Cerebellar nuclear complex (tissue), 1 donor: ENCODE measurements at places on chromosomes 11 and 22.

DNA sequence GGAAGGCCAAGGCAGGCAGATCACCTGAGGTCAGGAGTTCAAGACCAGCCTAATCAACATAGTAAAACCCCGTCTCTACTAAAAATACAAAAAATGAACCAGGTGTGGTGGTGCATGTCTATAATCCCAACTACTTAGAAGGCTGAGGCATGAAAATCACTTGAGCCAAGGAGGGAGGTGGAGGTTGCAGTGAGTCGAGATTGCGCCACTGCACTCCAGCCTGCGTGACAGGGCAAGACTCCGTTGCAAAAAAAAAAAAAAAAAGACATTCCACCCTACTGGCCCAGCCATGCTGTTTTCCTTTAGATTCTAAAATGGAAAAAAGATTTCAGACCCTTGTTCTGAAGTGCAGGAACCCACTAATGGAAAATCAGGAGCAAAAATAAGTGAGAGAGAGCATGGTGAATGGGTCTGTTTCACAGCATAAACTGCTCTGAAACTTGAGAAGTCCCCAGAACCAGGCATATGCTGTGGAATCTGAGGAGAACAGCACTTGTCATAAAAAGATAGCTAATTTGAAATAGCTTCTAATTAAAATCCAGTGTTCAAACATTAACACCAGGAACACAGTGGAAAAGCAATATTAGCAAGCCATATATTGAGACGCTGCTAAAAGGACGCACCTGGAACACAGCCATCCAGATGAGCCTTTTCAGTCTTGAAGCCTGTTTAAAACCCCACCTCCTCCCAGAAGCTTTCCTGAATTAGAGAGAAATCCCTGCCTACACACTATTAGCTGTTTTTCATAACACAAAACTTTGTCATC is 66.3 kb upstream of the CHRM4 start:
- no peak for DNase-seq

DNA sequence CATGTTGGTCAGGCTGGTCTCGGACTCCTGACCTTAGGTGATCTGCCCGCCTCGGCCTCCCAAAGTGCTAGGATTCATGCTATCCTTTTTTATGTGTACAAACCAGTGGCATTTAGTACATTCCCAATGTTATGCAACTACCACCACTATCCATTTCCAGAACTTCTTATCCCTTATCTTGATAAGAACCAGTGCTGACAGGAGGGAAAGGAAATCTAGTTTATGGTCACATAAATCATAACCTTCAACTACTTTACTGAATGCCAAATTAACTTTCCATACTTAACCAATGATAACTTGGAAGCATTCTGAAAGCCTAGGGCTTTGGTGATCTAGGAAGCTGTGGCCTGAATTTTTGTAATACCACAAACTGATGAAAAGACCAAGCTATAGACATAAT is 170.4 kb downstream of the SWAP70 start:
- DNase-seq, result no peak

DNA sequence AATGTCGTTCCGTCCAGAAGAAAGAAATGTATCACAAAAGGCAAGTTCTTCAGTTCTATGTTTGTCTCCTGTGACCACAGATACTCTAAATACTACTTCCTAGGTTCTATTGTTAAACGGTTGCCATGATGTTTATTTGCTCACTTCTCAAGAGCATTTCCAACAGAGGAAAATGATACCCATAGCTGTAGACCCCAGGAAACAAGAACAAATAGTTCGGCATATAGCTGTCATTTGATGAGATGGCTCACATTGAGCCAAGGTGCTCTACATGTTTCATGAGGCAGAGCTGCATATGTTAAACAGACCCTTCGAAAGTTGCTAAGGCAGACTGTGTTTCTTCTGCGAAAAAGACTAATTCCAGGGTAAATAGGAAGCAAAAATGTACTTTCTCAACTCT is 15.4 kb upstream of the ANGPTL5 start:
- DNase-seq, result no peak

- no peak for DNase-seq
These were observed 68.1 kb downstream of the MCHR1 start for GRCh38 chr22:40747361-40747760.

GRCh38 chr22:24207264-24208011 is 26.2 kb downstream of the SUSD2 start:
- no peak for DNase-seq

GRCh38 chr11:124543554-124543953 is at the start of gene OR8B12:
TSS of gene OR8B12 (minus strand) at chr11:124543654. CDS start at chr11:124543654, 0 bp downstream.
- DNase-seq, result no peak

DNA sequence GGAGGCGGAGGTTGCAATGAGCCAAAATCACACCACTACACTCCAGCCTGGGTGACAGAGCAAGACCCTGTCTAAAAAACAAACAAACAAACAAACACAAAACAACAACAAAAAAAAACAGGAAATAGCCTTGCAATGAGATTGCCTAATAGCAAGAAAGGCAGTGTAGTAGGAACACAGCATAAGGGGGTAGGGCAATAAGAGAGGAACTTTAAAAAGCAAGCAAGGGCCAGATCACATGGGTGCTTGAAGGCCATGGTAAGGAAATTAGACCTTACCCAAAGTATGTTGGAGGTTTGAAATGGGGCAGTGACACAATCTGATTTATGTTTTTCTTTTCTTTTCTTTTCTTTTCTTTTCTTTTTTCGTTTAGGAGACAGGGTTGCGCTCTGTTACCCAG is 34.7 kb upstream of the NRIP3 start:
- DNase-seq, result no peak

DNA sequence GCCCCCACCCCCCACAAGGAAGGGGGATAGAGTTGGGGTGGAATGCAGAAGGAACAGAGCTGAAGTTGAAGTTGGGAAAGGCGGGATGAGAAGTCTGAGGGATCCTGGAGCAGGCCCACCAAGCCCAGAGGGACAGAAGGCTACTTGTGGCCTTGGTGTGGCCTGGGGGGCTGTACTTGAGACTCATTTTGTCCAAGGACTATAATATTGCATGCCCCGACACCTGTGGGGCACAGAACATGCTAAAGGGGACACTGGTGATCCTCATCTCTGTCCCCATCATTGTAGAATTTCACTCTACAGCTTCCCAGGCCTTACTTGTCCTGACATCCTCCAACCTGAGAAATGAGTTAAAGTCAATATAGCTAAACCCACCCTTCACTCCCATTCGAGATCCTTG is 1.3 kb downstream of the ESAM start:
- DNase-seq, result no peak

GRCh38 chr11:121755191-121755590 is 302.4 kb upstream of the SORL1-AS1 start:
- no peak for DNase-seq
